ENCODE measurements at places on chromosomes 16 and 17.
A peak's percentile ranks its signal among the peaks of the same experiment; 100 is the strongest.

- DNase-seq: no peak
Observed at GRCh38 chr17:73826872-73827228, 182.6 kb upstream of the SDK2 start.

DNA sequence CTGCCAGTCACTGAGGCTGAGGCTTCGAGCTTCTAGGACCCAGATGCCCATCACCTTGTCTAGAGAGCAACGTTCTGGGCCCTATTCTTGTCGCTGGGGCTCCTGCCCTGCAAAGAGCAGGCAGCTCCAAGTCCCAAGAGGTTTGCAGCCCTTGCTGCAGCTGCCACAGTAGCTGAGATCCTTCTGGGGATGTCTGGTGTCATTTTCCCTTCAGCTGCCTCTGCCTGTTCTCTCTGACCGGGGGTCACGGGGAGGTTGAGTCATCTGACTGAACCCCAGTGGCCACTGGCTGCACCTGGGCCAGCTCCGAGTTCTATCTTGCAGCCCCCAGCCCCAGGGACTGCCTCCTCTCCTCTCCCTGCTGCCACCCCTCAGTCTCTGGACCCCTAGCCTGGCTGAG, 4.9 kb downstream of the WSCD1 start:
- DNase-seq: no peak

- no peak for DNase-seq
Observed at GRCh38 chr16:3252967-3253366, 3.5 kb downstream of the MEFV start.

- DNase-seq: no peak
Observed at GRCh38 chr17:21505819-21506815, 130.0 kb downstream of the KCNJ12 start.

DNA sequence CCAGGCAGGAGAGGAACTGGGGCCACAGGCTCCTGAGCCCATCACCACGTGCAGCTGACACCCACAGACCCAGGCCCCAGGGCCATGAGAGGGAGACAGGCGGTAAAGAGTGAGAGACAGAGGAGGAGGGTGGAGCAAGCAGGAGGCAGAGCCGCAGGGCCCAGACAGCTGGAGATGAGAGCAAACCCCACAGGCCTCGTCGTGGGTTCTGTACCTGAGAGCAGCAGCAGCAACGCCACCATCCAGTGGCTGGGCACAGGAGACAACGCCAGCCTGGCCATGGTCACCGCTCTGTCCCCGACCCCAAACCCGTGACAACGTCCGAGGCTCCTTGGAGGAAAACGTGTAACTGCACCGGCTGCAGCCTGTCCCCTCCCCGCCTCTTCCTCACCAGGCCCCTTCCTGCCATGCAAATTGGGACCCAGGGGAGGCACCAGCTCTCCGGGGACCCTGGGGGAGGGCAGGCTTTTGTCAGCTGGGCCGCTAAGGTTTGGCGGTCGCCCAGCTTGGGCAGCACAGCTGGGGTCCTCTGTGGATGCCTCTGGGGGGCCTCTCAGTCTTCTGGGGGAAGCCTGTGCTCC, at the start of gene CD79B:
CD79B (minus strand) TSS at position 351 of the 581 bp plus-strand sequence; CDS start at position 281, 70 bp downstream.
- no peak for DNase-seq

- DNase-seq: no peak
Observed at GRCh38 chr17:64232466-64233262, 30.4 kb downstream of the TEX2 start.

DNA sequence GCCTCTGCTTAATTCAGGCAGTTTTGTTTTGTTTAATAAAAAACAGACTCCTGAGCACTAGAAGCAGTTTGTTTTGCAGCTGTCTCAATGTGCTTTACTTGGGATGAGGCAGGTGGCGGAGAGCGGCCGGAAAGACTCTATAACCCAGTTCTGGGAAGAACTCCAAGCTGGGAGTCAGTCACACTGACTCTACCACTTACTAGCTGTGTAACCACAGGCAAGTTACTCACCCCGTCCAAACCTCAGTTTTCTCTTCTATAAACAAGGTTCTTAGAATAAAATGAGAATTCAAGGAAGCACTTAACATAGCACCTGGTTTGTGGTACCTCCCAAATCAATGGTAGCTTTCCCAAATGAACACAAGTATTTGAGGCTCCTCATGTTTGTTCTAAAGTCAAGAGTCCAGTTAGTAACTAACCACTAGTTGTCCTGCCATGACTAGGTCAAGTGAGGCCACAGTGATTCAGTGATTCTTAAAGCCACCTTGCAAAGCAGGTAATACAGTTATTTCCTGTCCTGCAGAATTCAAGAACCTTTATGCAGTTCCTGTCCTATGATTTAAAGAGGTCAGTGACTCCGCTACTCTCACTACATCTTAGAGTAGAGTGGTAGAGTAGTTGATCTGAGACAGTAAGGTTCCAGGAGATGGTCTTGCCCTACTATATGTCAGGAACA, 2.7 kb downstream of the TXNDC17 start:
- DNase-seq: peak; percentile 74

- no peak for DNase-seq
Observed at GRCh38 chr16:681746-682427, 1.7 kb downstream of the STUB1 start.

DNA sequence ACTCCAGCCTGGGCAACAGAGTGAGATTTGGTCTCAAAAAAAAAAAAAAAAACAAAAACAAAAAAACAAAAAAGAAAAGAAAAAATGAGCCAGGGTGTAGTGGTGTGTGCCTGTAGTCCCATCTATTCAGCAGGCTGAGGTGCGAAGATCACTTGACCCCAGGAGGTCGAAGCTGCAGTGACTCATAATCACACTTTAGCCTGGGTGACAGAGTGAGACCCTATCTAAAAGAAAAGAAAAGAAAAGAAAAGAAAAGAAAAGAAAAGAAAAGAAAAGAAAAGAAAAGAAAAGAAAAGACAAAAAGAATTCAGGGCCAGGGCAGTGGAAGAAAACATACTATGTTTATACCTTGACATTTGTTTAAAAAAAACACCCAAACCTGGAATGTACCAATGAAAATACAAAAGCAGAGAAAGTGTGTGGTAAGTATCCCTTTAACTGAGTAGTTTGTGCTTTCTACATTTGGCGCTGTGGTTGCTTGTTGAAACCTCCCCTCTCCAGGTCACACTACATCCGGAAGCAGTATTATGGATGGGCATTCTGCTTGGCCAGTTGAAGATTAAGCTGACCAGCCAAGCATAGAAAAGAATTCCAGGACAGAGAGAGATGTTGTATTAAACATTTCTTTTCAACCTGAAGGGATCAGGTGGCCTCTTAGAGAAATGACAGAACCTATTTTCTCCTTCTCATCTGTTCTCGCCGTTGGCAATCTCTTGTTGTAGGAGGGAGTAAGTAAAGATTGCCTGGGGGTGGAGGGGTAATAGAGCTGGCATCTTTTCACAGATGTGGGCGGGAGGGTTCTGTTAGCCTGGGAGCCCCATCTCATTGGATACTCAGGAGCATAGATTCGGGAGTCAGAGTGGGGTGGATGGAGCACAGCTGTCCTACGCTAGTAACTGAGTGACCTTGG, 12.1 kb upstream of the PRKCB start:
- no peak for DNase-seq

- no peak for DNase-seq
Observed at GRCh38 chr17:78573955-78574354, 3.2 kb downstream of the DNAH17 start.

DNA sequence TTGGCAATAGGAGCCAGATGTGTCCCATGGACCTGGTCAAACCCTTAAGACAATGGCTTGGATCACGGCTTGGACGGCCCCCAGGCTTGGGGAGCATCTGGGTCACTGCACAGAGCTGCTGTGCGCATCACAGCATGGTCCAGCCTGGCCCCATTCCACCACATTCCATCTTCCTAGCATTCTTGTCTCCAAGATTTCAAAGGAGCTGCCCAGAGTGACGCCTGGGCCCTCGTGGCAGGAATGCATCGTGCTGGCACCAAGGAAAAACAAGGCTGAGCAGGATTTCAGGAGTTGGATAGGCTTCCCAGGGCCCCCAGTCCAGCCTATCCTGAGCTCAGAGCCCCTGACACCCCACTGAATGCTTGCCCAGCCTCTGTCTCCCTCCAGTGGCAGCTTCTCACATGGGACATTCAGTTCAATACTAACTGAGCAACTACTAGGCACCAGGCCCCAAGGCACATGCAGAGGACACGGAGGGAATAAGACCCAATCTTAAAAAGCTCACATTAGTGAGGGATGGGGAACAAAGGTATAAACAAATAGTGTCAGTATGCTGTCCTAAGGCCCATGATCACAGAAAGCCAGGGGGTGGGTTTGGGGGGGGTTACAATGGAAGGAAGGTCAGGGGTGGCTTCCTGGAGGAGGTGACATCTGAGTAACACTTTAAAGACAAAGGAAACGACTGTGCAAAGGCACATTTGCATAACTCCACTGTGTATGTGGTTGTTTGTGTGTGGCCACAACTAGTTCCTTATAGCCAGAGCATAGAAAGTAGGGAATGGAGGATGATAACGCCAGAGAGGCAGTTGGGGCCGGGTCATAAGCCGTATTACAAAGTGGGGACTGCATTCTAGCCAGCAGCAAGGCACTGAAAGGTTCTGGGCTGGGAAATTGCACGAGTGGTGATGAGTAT, 34.1 kb downstream of the TK2 start:
- DNase-seq: peak; percentile 59

DNA sequence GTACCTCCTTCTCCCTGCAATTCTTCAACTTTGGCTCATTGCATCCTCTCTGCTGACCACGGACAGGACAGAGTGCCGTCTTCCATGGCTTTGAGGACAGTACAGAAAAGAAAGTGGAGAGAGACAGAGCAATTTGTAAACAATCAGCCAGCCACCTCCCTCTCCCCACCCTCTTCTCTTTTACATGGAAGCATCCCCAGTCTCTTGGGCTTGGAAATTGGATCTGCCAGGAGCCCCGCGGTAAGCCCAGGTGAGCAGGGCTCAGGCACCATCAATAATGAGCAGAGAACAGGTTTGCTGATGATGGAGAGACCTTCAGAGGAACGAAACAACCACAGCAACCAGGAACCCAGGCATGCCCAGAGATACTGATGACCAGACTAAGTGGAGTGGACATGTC, 194.9 kb upstream of the TNRC6C start:
- DNase-seq: no peak

DNA sequence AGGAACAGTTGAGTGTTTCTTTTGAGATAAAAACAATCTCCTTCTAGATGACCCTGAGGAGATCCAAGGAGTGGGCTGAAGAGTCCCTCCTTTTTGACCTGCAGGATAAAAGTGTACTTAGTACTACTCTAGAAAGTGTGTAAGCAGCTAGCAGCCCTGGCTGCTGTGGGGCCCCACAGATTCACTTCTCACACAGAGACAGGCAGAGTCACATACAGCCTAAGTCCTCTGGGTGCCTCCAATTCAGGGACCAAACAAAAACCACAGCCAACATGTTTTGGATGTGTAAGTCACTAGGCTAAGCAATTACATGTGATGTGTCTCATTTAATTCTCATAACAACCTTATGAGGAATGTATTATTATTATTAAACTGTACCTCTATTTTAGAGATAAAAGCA, 97.1 kb downstream of the TMEM100 start:
- DNase-seq: no peak

DNA sequence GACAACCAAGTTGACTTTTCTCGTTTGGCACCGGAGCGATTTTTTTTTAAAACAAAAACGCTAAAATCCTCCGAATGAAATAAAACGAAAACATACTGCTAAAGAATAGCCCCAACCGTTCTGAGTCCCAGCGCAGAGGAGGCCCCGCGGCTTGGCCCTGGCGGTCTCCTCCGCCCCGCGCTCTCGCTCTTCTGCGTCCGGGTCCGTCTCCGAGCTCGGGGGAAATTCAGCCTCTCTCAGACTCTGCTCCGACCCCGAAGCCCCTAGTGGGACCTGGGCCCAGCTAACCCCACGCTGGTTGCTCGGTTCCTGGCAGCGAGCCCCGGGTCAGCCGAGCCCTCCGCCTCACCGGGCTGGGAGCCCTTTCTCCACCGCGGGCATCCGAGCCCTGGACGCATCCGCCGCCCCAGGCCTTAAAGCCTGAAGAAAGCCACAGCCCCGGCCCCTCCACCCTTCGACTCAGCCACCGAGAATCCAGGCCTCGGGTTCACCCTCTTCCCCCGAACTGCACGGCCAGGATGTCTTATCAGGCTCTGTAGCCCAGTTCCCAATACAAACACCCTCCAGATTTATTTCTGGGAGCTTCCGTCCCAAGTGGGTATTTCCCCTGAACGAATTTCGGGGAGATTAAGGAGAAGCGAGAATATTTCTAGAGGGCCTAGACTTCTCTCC, 1.2 kb downstream of the TBX2 start:
- no peak for DNase-seq

DNA sequence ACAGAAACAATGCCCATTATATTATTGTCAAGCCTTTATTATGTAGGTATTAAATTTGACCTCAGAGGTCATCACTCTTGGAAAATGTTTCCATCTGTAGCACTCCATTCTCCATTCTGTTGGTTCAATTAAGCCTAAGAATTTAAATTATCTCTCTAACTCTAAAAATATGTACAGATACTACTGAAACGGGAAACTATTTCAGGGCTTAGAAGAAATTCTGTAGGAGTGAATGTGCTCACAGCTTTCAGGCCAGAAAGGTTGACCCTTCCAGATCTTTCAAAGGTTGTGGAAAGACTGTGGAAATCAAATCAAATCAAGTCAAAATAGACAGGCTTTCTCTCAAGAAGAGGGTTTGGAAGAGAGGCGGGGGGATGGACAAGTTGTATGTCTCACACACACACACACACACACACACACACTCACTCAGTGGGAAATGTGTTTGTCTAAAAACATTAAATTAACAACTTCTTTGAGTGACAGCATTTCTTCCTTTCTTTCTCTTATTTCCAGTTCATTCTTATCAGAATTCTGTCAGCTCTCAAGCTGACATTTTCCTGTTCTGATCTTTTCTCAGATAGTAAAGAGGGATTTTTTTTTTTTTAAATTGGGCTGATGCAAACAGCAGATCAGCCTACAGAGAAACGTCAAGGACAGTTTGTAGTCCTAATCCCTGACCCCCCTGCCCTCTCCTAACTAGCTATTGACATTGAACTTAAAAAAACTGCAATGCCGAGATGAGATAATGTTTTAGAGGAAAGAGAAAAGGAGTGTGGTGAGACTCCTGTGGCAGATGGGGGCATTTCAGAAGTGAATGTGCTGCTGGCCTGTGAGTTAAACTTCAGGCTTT, 139.0 kb upstream of the ZFHX3 start:
- no peak for DNase-seq

GRCh38 chr17:2105663-2106062, 50.8 kb downstream of the HIC1 start:
- DNase-seq: no peak

DNA sequence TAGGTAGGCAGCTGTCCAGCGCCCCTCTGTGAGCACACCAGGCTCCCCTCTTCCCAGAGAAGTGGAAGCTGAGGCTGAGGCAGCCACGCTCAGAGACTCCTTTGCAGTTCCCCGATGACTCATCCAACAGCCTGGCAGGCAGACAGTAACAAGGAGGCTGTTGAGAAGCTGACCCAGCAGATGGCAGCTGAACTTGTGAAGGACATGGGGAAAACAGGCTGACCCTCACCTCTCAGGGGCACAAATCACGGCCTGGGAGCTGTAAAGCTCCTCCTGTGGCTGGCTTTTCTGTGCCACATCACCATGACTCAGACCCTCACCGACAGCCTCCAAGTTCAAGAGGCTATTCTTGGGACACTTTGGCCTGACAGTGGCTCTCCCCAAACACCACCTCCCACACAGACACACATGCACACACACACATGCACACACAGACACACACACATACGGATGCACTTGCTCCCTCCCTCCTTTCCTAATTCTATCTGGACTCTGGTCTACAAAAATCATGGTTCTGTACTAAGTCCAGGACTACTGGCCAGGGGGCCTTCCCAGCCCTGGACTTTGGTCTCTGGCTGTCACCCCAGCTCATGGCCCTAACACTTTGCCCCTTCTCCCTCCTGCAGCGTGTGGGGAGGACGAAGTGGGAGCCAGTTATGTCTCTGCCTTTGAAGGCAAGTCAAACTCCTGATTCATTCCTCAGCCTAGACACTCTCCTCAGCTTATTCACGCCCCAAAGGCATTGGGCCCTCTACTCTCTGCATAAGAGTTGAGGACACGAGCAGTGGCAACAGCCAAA, 23.2 kb downstream of the MAP3K14 start:
- DNase-seq: peak; percentile 83
